ENCODE measurements at places on chromosomes 1 and 21. TPM values are rescaled to one million over a fixed set of nuclear protein-coding genes. Genes with fewer than 3 reads are reported as not detected.
A peak's percentile ranks its signal among the peaks of the same experiment; 100 is the strongest.

The WDR64 gene
- not detected for total RNA-seq

The KRTAP24-1 gene
- not detected for total RNA-seq

The ADAM30 gene
- not detected for total RNA-seq

The RPTN gene
- not detected for total RNA-seq

The CFAP45 gene
- total RNA-seq = 0.42 TPM

The SPATA21 gene
- total RNA-seq = not detected

The SPRR3 gene
- total RNA-seq = 1.1 TPM

GRCh38 chr1:110176299-110176956 lies 26.1 kb downstream of the SLC6A17 start:
- DNase-seq = no peak
- no peak overlapping the region for H3K27ac ChIP-seq
- no peaks in the 10 kb centered on the region for H3K4me1 ChIP-seq
- H3K36me3 ChIP-seq = no peaks in the 10 kb centered on the region

- peak overlapping the region; percentile 89 for H3K4me3 ChIP-seq
- peak; percentile 59 for DNase-seq
- H3K36me3 ChIP-seq = no peaks in the 10 kb centered on the region
- no peaks in the 10 kb centered on the region for H3K27me3 ChIP-seq
- peaks cover 19% of the 10 kb centered on the region for H3K4me1 ChIP-seq
Measured at GRCh38 chr1:10033359-10033845, 644 bp downstream of the UBE4B start.

DNA sequence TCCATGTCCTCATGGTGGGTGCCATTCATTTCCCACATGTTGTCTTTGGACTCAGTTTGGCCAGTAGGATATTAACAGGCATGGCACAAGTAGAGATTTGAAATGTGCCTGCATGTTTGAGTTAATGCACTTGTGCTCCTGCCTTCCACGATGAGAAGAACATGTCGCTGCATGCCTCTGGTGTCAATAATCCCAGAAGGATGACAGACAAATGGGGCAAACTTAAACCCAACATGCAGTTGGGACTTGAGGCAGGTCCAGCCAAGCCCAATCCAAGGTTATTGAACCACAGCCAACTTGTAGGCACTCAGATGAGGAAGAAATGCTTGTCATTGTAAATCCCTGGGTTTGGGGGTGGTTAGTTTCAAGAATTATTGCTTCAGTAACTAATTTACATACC lies 174.6 kb downstream of the TRIM33 start:
- no peak overlapping the region for H3K27ac ChIP-seq
- no peak for DNase-seq
- H3K27me3 ChIP-seq = no peaks in the 10 kb centered on the region
- H3K4me3 ChIP-seq = no peak overlapping the region
- no peaks in the 10 kb centered on the region for H3K36me3 ChIP-seq

DNA sequence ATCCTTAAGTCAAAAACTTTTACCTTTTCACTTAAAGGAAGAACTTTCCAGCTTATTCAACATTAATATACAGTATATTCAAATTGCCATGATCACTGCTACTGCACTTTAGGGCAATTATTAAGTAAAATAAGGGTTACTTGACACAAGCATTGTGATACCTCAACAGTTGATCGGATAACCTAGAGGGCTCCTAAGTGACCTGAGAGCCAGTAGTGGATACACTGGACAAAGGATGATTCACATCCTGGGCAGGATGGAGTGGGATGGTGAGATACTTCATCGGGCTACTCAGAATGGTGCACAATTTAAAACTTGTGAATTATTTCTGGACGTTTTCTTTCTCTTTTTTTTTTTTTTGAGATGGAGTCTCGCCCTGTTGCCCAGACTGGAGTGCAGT lies 54.5 kb upstream of the PPM1J start:
- DNase-seq = no peak
- peaks cover 9% of the 10 kb centered on the region for H3K27me3 ChIP-seq
- H3K27ac ChIP-seq = no peak overlapping the region
- H3K4me1 ChIP-seq = no peaks in the 10 kb centered on the region

DNA sequence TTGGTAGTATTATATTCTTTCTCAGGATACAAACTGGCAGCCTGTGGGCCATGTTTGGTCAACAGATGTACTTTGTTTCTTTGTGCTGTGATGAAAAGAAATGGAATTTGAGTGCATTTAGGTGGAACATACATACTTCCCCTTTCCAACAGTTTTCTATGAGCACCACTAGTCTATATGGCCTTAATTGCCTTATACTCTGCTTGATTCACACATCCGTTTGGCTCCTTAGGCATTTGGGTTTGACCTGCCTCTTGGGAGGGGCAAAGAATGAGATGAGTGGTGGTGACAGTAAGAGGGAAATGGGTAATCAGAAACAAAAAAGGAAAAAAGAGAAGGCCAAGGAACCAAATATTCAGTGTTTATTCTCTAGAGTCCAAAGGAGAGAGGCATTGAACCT lies 17.0 kb downstream of the CFAP126 start:
- H3K4me3 ChIP-seq = no peak overlapping the region
- no peak for DNase-seq
- no peaks in the 10 kb centered on the region for H3K27me3 ChIP-seq
- no peaks in the 10 kb centered on the region for H3K4me1 ChIP-seq
- H3K27ac ChIP-seq = no peak overlapping the region

GRCh38 chr1:43830802-43831201 lies 102.8 kb upstream of the ARTN start:
- no peak overlapping the region for H3K27ac ChIP-seq
- no peaks in the 10 kb centered on the region for H3K27me3 ChIP-seq
- no peak for DNase-seq
- peaks cover 3% of the 10 kb centered on the region for H3K36me3 ChIP-seq
- peaks cover 3% of the 10 kb centered on the region for H3K4me1 ChIP-seq

DNA sequence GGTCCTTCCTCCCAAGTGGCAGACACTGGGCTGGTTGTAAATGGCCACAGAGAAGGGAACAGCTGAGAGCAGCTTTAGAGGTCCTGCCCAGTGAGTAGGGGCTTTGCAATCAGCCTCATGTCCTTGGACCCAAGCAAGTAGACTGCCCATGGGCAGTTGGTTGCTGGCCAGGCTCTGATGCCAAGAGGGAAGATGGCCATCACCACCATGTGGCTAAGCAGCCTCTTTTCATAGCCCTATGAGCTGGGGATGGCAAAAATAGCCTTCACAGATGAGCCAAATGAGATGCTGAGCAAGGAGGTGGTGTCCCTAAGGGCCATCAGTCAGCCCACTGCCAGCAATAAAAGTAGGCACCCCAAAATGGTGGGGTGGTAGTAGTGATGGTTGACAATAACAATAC lies 3.2 kb downstream of the DISP3 start:
- H3K27me3 ChIP-seq = peaks cover 32% of the 10 kb centered on the region
- H3K27ac ChIP-seq = no peak overlapping the region
- no peak for DNase-seq
- no peaks in the 10 kb centered on the region for H3K36me3 ChIP-seq
- H3K4me1 ChIP-seq = peaks cover 5% of the 10 kb centered on the region
- no peak overlapping the region for H3K4me3 ChIP-seq

- no peaks in the 10 kb centered on the region for H3K36me3 ChIP-seq
- H3K4me1 ChIP-seq = no peaks in the 10 kb centered on the region
- DNase-seq = no peak
- no peak overlapping the region for H3K27ac ChIP-seq
Measured at GRCh38 chr1:115144176-115144575, 54.9 kb upstream of the TSPAN2 start.

DNA sequence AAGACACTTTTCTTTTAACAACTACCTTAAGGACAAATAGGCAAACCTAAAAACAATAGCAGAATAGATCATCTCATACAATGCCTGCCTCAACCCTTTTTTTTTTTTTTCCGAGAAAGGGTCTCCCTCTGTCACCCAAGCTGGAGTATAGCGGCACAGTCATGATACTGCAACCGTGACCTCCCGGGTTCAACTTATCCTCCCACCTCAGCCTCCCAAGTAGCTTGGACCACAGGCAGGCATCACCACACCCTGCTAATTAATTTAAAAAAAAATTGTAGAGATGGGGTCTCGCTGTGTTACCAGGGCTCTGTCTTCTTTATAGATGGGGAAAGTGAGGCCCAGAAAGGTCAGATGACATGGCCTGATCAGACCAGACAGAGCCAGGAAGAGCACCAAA lies 7.9 kb downstream of the SH3BGRL3 start:
- H3K27me3 ChIP-seq = no peaks in the 10 kb centered on the region
- H3K27ac ChIP-seq = no peak overlapping the region
- peaks cover 31% of the 10 kb centered on the region for H3K4me1 ChIP-seq
- H3K36me3 ChIP-seq = no peaks in the 10 kb centered on the region
- no peak for DNase-seq

Measured in psoas muscle (tissue), 8 donors.